ENCODE measurements at places on chromosomes 3 and 15. TPM values are rescaled to one million over a fixed set of nuclear protein-coding genes. Genes with fewer than 3 reads are reported as not detected.

DNA sequence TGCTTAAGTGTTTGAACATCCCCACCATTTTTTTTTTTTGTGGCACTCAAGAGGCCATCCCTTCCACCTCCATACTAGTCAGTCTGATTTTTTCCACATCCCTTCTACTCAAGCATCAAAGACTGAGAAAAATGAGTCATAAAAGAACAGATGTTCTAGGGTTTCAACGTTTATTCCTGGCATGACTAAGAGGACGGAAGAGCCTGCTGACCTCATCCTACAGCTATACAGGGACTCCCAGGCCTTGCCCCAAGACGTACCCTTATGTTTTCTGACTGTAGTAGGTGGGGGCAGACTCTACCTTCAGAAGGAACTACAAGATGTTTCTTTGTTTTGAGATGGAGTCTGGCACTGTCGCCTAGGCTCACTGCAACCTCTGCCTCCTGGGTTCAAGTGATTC, 3.3 kb upstream of the ITPKA start:
- no peak overlapping the region for H3K27ac ChIP-seq
- H3K4me1 ChIP-seq: peaks cover 26% of the 10 kb centered on the region
- H3K27me3 ChIP-seq: peaks cover 7% of the 10 kb centered on the region
- no peak for DNase-seq
- no peaks in the 10 kb centered on the region for H3K36me3 ChIP-seq

GRCh38 chr15:67862750-67863441, 23.1 kb upstream of the RNU6-1 start:
- no peaks in the 10 kb centered on the region for H3K36me3 ChIP-seq
- peak overlapping the region; percentile 52 for H3K27ac ChIP-seq
- DNase-seq: no peak
- peaks cover 8% of the 10 kb centered on the region for H3K4me1 ChIP-seq
- peak overlapping the region; percentile 55 for H3K4me3 ChIP-seq

DNA sequence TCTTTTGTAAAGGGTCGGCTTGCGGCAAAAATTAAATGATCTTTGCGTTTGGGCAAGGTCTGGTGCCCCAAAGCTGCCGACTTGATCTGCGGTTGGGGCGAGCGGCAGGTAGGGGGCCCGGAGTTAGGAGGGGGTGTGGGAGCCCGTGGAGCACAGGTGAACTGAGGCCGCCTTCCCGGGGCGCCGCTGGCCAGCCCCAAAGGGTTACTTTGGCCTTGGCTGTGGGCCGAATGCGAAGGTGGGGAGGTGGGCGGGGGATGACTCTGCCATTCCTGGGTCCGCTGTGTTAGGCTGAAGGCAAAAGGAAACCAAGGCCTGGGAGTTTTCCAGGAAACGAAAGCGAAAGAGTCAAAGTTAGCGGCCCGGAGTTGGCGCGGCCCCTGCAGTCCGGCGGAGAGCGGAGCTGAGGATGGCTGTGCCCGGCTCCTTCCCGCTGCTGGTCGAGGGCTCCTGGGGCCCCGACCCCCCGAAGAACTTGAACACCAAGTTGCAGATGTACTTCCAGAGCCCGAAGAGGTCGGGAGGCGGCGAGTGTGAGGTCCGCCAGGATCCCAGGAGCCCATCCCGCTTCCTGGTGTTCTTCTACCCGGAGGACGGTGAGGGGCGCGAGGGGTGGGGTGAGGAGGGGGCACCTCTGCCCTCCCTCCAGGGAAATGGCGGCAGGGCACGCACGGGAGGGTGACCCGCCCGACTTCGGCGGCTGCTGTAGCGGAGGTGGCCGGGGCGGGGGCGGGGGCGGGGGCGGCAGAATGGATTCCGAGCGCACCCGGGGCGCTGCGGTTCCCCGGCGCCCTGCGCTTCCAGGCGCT, at the start of gene PARP14:
TSS of gene PARP14 (plus strand) at position 365 of the 809 bp plus-strand sequence. CDS start at position 410, 45 bp downstream.
- no peaks in the 10 kb centered on the region for H3K36me3 ChIP-seq
- H3K27me3 ChIP-seq: no peaks in the 10 kb centered on the region
- peak; percentile 74 for DNase-seq
- peaks cover 6% of the 10 kb centered on the region for H3K4me1 ChIP-seq
- peak within 1 kb of the TSS; percentile 80 for H3K4me3 ChIP-seq

The GPR149 gene
- not detected for total RNA-seq

DNA sequence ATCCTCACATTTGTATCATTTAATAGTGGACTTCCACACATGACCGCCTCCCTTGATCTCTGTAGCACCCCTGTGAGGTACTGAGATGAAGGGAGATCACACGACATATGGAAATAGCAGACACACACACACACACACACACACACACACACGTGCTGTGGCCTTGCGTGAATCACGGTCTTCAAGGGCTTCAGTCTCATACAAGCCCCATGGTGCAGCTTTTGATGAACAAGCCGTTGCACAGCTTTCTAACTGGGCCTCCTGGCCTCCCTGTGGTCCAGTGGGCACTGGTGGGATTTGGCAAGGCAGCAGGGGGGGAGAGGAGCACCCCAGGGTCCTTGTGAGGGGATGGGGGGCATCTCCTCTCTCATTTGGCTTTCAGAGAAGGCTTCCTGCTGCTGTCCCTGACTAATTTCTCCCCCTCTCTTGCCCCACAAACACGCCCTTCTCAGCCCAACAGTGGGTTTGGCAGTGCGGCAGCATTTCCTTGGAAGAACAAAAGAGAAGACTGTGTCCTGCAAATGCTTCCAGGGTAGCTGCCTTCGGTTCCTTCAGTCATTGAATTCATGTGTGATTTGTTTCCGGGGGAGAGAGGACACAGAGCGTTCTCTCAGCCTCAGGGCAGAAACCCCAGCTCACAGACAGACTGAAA, 98.7 kb downstream of the SMAD6 start:
- H3K36me3 ChIP-seq: no peaks in the 10 kb centered on the region
- peaks cover 16% of the 10 kb centered on the region for H3K4me1 ChIP-seq
- no peaks in the 10 kb centered on the region for H3K27me3 ChIP-seq

DNA sequence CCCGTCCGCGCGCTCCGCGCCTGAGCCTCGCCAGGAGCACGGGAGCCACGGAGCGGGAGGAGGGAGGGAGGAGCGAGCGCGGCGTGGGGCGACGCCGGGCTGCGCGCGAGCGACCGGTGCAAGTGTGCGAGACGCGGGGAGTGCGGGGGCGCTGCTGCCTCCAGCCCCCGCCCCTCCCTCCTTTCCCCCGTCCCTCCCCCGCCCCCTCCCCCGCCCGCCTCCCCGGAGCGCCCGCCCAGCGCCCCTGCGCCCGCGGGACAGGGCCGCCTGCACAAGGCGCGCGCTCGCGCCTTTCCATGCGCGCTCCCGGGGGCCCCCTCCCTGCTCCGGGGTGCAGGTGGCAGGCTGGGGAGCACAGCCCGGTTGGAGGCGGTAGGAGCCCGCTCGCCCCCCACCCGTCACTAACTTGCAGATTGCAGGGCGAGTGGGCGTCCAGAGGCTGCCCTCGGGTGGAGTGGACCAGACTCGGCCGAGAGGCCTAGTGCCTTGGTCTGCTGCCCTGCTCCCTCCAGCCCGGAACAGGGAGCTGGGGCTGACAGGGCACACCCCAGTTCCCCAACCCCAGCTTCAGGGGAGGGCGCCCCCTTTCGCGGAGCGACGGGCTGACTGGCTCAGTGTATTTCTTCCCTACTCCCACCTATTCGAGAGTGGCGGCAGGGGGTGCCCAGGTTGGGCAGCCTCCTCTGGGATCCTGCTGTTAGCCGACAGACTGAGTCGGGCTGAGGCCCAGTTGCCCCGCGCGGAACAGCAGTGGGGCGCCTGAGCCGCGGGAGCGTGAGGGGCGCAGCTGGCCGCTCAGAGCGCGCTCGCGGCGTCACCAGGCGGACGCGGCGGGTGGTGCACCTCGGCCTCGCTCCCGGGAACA, at the start of gene WNT7A:
TSS of gene WNT7A (minus strand) at position 126 of the 865 bp plus-strand sequence. CDS start 255 bp downstream, outside the sequence.
- H3K4me3 ChIP-seq: peak within 1 kb of the TSS; percentile 23
- no peak for DNase-seq
- H3K27me3 ChIP-seq: peaks cover 89% of the 10 kb centered on the region
- no peaks in the 10 kb centered on the region for H3K4me1 ChIP-seq
- no peaks in the 10 kb centered on the region for H3K36me3 ChIP-seq

- DNase-seq: no peak
- H3K27me3 ChIP-seq: no peaks in the 10 kb centered on the region
- H3K4me1 ChIP-seq: no peaks in the 10 kb centered on the region
- no peak overlapping the region for H3K27ac ChIP-seq
These were observed 150.4 kb downstream of the RTP4 start for GRCh38 chr3:187518616-187519015.

DNA sequence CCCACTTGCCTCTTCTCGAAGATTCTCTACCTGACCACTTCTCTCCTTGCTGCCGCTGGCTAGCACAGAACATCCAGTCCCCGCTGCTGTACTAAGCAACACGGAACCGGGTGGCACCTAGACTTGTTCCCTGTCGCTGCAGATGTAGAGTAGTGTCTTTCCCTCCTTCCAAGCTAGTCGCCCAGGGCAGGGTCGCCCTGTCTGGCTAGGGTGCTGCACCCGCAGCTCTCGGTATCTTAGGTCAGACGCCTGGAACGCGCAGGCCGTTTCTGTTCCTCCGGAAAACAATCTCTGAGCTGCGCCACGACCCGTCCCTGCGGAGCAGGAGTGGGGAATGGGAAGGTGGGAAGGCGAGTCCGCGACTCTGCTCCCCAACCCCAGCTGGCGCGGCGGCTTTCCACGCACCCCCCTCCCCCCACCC, 758 bp upstream of the SNX33 start:
- H3K4me1 ChIP-seq: peaks cover 52% of the 10 kb centered on the region
- DNase-seq: peak; percentile 80
- no peaks in the 10 kb centered on the region for H3K27me3 ChIP-seq
- no peaks in the 10 kb centered on the region for H3K36me3 ChIP-seq
- H3K4me3 ChIP-seq: peak overlapping the region; percentile 89

- H3K27ac ChIP-seq: no peak overlapping the region
- no peaks in the 10 kb centered on the region for H3K27me3 ChIP-seq
- H3K36me3 ChIP-seq: no peaks in the 10 kb centered on the region
- H3K4me3 ChIP-seq: no peak overlapping the region
- no peaks in the 10 kb centered on the region for H3K4me1 ChIP-seq
These were observed 62.1 kb upstream of the XCR1 start for GRCh38 chr3:46089237-46090011.

The GNAT1 gene
- total RNA-seq: not detected

DNA sequence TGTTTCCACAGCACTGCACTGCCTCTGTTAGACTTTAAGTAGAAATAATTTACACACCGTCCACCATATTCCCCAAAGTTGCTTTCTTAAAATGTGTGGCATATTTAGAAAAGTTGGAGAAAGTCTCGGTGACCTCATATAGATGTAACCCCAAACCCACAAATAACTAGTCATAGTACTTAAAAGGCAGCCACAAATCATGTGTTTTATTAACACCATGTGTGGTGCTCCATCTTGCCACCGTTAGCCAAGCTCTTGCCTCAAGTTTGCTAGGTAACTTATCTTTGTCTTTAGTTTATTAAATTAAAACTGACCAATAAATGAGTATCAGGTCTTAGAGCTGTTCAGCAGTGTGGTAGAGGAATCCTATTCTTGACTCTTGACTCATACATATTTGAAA, 257.9 kb downstream of the UBE2E2 start:
- no peak overlapping the region for H3K27ac ChIP-seq
- no peaks in the 10 kb centered on the region for H3K27me3 ChIP-seq
- H3K4me3 ChIP-seq: no peak overlapping the region
- H3K4me1 ChIP-seq: peaks cover 15% of the 10 kb centered on the region

The PLSCR5 gene
- total RNA-seq: not detected

DNA sequence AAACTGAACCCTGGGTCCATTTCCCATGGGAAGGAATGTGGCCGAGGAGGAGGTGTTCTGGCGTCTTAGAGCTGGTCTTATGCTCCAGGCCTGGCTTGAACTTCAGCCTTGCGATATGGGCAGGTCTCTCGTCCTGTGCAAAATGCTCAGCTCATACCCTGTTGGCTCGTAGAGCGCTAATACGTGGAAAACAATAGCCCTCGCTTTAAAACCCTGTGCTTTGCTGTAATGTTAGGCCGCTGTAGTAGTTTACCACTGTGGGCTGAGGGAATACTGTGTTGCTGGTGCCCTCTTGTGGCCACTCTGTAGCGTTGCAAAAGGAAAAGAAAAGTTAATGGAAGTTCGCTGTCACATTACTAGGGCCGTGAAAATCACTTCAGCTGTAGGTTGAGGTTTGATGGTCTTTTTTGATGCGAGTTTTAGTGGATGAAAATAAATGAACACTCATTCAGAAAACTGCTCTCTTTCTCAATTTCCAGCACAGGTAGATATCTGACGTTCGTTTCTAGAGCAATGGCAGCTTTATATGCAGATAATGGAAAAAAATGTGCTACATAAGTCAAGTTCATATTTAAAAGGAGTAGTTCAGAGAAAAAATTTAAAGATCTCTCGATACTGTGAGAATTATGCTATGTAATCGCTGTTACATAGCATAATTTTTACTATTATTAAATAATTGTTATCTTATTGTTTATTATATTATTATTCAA, 92.9 kb downstream of the MCTP2 start:
- H3K4me3 ChIP-seq: no peak overlapping the region
- no peak overlapping the region for H3K27ac ChIP-seq
- H3K4me1 ChIP-seq: no peaks in the 10 kb centered on the region
- peak; percentile 20 for DNase-seq
- no peaks in the 10 kb centered on the region for H3K27me3 ChIP-seq
- no peaks in the 10 kb centered on the region for H3K36me3 ChIP-seq

All from heart left ventricle (tissue), 16 donors.